ENCODE measurements at places on chromosomes 13 and 19.

DNA sequence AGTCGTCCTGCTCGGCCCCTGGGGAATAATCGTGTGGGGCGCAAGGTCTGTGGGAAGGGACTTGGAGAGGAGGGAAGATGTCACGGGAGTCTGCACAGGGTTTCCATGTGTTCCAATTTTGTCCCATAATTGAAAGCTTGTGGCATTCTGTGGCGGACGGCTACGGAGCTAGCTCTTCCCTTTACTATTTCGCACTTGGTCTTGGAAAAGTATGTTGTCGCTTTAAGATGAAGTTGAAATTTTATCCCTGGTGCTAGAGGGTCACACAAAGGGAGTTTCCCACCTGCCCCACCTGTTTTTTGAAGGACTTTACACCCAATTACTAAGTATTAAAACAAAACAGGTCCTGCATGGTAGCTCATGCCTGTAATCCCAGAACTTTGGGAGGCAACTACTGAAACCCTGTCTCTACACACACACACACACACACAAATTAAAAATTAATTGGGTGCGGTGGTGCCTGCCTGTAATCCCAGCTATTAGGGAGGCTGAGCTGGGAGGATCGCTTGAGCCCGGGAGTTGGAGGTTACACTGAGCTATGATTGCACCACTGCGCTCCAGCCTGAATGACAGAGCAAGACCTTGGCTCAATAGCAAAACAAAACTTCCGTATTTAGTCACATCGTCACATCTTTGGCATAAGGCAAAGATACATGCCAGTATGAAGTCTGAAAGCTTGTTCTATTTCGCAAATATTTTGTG, 967 bp upstream of the TPT1 start:
- H3K27ac ChIP-seq, result peak overlapping the region; percentile 80
- peaks cover 7% of the 10 kb centered on the region for H3K4me1 ChIP-seq
- peak overlapping the region; percentile 90 for H3K4me3 ChIP-seq
- no peak for DNase-seq
- peaks cover 4% of the 10 kb centered on the region for H3K36me3 ChIP-seq

DNA sequence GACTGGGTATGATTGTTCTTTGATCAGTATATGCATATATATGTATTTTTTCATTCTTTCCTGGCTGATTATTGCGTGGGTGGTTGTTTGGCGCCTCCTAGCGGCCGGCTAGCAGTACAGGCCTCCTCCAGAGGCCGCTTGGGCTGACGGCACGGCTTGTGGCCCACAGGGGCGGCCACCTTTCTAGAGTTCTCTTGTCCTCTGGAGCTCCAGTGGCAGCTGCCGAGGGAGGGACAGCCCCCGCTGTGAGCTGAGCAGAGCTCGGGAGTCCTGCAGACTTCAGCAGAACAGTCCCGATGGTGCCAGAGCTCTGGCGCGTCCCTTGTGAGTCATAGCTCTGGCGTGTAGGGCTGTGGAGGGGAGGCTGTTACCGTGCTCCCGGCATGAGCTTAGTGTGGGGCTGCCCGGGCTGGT, 22.5 kb upstream of the ZNF429 start:
- no peak for DNase-seq
- no peaks in the 10 kb centered on the region for H3K4me1 ChIP-seq
- no peaks in the 10 kb centered on the region for H3K36me3 ChIP-seq

DNA sequence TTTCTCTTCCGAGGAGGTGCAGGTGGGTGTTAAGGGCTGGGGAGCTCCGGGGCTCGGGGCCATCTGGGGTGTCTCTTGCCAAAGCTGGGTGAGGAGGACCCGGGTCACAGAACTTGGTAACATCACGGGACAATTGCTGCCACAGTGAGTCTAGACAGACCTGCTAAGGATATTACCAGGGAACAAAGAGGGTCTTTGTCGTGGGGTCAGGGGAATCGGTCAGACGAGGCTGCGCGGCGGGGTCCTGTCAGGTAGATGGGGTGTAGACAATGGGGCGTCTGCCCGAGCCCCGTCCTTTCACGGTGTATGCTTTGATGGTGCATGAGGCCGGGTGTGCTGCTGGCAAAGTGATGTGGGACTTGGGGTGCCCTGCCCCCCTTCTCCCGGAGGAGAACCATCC, 7.8 kb downstream of the PGPEP1 start:
- no peaks in the 10 kb centered on the region for H3K4me1 ChIP-seq
- no peaks in the 10 kb centered on the region for H3K36me3 ChIP-seq
- DNase-seq, result no peak
- H3K4me3 ChIP-seq, result no peak overlapping the region
- no peaks in the 10 kb centered on the region for H3K27me3 ChIP-seq

DNA sequence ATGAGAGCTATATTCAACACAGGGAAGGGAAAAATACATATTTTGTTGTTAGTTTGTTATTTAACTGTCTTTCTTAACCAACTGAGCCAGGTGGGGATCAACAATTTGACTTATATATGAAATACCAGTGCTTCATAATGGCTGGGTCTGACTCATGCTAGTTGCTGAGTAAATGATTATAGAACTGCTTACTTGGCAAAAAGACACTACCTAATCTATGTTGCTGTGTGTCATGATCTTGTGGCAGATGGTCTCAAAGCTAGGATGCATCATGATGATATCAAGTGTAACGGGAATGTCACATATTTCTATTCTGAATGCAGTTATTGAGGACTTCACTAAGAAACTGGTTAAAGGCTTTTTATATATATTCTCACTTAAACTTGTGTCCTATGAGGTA, 727.4 kb upstream of the SLITRK1 start:
- H3K4me1 ChIP-seq, result no peaks in the 10 kb centered on the region
- H3K36me3 ChIP-seq, result no peaks in the 10 kb centered on the region
- H3K27ac ChIP-seq, result no peak overlapping the region
- no peaks in the 10 kb centered on the region for H3K27me3 ChIP-seq
- no peak for DNase-seq

GRCh38 chr19:21462540-21462939, 42.9 kb upstream of the ZNF429 start:
- no peaks in the 10 kb centered on the region for H3K36me3 ChIP-seq
- no peaks in the 10 kb centered on the region for H3K27me3 ChIP-seq
- DNase-seq, result no peak
- H3K27ac ChIP-seq, result no peak overlapping the region

DNA sequence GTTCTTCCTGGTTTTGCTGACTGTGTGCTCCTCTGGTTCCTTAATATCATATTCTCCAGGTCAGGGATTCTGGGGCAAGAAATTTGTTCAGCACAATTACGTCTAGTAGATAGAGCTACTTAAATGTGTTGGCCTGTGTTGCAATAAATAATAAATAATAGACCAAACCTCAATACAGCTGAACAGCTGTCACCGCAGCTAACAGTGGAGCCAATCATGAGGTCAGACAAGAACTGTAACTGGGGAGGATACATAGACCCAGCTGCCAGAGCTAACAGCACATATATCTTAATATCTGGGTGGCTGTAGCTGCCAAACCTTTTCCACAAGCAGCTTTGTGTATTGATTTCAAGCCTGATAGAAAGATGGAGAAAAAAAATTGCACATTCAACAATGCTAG, 1596.3 kb upstream of the PCDH20 start:
- no peak overlapping the region for H3K27ac ChIP-seq
- no peak for DNase-seq
- H3K36me3 ChIP-seq, result no peaks in the 10 kb centered on the region
- H3K4me1 ChIP-seq, result no peaks in the 10 kb centered on the region
- H3K27me3 ChIP-seq, result no peaks in the 10 kb centered on the region
- H3K4me3 ChIP-seq, result no peak overlapping the region

- H3K27me3 ChIP-seq, result no peaks in the 10 kb centered on the region
- H3K4me1 ChIP-seq, result peaks cover 8% of the 10 kb centered on the region
- peaks cover 8% of the 10 kb centered on the region for H3K36me3 ChIP-seq
- no peak for DNase-seq
- peak overlapping the region; percentile 81 for H3K27ac ChIP-seq
- peak overlapping the region; percentile 98 for H3K4me3 ChIP-seq
Observed at GRCh38 chr19:12721656-12722565, 1.8 kb downstream of the TNPO2 start.

DNA sequence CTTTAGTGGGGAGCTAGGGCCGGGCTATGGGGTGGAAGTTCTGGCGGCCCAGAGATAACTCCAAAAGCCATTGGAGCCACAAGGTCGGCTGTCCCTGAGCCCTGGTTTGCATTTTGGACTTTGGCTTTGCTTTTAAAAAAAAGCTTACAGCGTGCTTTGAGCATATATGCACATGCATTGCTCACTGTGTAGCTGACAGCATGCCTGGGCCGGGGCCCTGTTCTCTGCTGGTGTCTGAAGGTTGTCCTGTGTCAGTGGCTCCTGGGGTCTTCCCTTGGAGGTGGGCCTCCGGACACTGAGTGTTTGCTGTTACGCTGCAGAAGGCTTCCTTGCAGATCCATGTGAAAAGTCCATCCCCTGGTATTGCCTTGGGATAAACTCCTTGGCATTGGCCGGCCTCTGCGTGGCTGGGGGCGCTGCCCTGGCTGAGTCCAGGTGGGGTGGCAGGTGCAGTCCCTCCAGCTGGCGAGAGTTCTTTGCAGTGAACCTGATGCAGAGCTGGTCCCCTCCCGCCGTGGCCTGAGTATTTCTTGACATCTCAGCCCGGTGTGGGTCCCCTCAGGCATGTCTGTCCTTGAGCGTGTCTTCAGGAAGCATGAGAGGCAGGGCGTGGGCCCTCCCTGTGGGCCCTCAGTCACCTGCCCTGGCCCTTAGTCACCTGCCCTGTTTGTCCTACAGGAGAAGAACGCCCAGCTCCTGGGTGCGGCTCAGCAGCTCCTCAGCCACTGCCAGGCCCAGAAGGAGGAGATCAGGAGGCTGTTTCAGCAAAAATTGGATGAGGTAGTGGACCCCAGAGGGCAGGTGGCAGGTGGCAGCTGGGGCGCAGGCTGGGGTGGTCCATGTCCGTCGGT, 23.0 kb downstream of the PLEKHJ1 start:
- no peak overlapping the region for H3K27ac ChIP-seq
- peaks cover 40% of the 10 kb centered on the region for H3K36me3 ChIP-seq
- H3K4me1 ChIP-seq, result peaks cover 5% of the 10 kb centered on the region
- no peak for DNase-seq

GRCh38 chr13:111916201-111916600, 150.7 kb upstream of the SOX1 start:
- H3K36me3 ChIP-seq, result no peaks in the 10 kb centered on the region
- H3K4me1 ChIP-seq, result no peaks in the 10 kb centered on the region
- H3K27ac ChIP-seq, result no peak overlapping the region
- no peak for DNase-seq
- no peak overlapping the region for H3K4me3 ChIP-seq

- H3K4me1 ChIP-seq, result peaks cover 11% of the 10 kb centered on the region
- H3K36me3 ChIP-seq, result no peaks in the 10 kb centered on the region
- no peak for DNase-seq
- H3K27me3 ChIP-seq, result no peaks in the 10 kb centered on the region
- no peak overlapping the region for H3K27ac ChIP-seq
Observed at GRCh38 chr19:19176950-19177349, 6.9 kb upstream of the MEF2B start.

DNA sequence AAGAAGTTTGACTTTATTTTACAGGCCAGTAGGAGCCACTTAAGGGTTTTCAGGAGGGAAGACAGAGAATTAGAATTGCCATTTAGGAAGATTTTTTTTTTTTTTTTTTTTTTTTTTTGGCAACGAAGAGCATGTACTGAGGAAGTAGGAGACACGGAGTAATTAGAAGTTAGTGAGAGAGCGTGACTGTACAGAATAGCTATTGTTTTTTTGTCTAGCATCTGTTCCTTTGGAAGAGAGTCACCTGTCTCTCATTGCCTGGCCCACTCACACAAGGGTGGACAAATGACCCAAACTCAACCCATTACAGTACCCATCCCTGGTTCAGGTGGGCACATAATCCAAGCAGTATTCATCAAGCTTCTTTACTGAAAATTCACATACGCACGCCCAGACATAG, 166.7 kb downstream of the LACC1 start:
- H3K36me3 ChIP-seq, result no peaks in the 10 kb centered on the region
- no peak overlapping the region for H3K27ac ChIP-seq
- DNase-seq, result no peak
- H3K4me3 ChIP-seq, result no peak overlapping the region
- peaks cover 3% of the 10 kb centered on the region for H3K27me3 ChIP-seq

- peaks cover 51% of the 10 kb centered on the region for H3K4me1 ChIP-seq
- H3K36me3 ChIP-seq, result no peaks in the 10 kb centered on the region
- DNase-seq, result no peak
Observed at GRCh38 chr13:41458761-41459431, 1.5 kb downstream of the RGCC start.

GRCh38 chr19:5567970-5568407, 236 bp upstream of the TINCR start:
- H3K36me3 ChIP-seq, result no peaks in the 10 kb centered on the region
- DNase-seq, result no peak
- no peaks in the 10 kb centered on the region for H3K4me1 ChIP-seq
- H3K4me3 ChIP-seq, result no peak overlapping the region
- H3K27me3 ChIP-seq, result no peaks in the 10 kb centered on the region

DNA sequence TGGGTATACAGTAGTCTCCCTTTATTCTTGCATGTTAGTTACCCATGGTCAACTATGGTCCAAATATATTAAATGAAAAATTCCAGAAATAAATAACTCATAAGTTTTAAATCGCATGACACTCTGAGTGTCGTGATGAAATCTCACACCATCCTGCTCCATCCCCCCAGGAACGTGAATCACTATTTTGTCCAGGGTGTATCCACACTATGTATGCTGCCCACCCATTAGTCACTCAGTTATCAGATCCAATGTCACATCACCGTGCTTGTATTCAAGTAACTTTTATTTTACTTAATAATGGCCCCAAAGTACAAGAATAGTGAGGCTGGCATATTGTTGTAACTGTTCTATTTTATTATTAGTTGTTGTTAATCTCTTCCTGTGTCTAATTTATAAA, 115.8 kb upstream of the SERP2 start:
- no peak overlapping the region for H3K4me3 ChIP-seq
- no peak for DNase-seq
- no peaks in the 10 kb centered on the region for H3K36me3 ChIP-seq
- H3K27ac ChIP-seq, result no peak overlapping the region
- H3K27me3 ChIP-seq, result no peaks in the 10 kb centered on the region
- peaks cover 10% of the 10 kb centered on the region for H3K4me1 ChIP-seq

GRCh38 chr13:51816604-51817249, 12.8 kb upstream of the DHRS12 start:
- no peaks in the 10 kb centered on the region for H3K27me3 ChIP-seq
- H3K27ac ChIP-seq, result no peak overlapping the region
- no peak overlapping the region for H3K4me3 ChIP-seq

DNA sequence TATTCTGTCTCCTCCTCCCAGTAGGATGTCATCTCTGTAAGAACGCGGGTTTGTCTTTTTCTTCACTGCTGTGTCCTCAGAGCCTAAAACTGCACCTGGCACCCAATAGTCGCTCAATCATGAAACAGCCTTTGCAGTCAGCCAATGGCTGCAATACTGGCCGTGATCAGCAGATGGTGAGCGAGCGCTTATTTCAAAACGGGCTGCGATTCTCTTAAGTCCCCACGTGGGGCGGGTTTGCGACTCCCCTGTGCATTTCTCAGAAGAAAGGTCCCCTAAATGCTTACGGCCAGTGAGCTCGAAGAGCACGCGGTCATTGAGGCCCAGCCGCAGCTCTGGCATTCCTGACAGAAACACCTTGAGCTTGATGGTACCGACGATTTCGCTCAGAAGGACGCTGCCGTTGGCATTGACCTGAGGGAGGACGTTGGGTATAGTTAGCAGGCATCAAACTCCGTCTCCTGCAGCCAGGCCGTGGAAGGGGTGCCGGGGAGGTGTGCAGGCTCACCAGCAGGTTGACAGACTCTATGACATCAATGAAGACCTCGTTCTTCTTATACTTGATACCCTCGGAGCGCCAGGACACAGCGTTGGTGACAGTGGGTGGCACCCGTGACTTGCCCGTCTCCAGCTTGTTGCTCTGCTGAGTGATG, 6.0 kb downstream of the AP1M2 start:
- H3K36me3 ChIP-seq, result no peaks in the 10 kb centered on the region
- H3K27me3 ChIP-seq, result no peaks in the 10 kb centered on the region
- peaks cover 2% of the 10 kb centered on the region for H3K4me1 ChIP-seq
- H3K4me3 ChIP-seq, result no peak overlapping the region
- DNase-seq, result no peak

All from GM12878 (cell line).